Right ventricle myocardium inferior (tissue), 1 donor: ENCODE measurements at places on chromosomes 2 and 18.
A peak's percentile ranks its signal among the peaks of the same experiment; 100 is the strongest.

- peak; percentile 56 for DNase-seq
Observed at GRCh38 chr18:4455113-4455811, at the start of gene DLGAP1. TSS of gene DLGAP1 (minus strand) at chr18:4455307.

GRCh38 chr18:54726143-54726542 lies 102.1 kb upstream of the RAB27B start:
- no peak for DNase-seq

DNA sequence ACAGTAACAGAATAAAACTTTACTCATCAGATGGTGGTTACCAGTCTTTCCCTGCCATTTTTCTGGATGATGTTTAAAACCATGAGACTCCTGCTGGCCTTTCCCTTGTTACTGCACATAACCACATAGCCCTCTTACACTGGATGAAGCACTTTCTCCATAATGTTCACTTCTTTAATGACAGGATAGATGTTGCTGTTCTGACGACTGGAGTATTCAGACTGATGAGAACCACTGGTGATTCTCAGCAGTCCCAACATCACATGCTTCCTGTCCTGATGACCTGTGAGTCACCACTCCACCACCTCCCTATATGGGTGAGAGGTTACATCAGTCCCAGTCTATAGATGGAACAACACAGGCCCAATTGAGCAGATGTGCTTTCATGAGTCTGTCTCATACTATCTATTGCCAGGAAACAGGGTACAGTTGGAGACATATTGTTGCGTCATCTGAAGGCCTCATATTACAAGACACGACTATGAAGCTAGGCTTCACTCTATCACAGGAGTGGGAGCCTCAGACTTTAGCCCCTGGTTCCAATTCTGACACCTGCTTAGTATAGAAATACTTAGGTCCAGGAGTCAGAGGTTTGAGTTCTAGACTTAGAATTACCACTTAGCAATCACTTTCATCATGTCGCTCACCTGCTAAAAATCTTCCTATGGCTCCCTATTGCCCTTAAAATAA lies 145.7 kb upstream of the KLF7 start:
- DNase-seq, result no peak

DNA sequence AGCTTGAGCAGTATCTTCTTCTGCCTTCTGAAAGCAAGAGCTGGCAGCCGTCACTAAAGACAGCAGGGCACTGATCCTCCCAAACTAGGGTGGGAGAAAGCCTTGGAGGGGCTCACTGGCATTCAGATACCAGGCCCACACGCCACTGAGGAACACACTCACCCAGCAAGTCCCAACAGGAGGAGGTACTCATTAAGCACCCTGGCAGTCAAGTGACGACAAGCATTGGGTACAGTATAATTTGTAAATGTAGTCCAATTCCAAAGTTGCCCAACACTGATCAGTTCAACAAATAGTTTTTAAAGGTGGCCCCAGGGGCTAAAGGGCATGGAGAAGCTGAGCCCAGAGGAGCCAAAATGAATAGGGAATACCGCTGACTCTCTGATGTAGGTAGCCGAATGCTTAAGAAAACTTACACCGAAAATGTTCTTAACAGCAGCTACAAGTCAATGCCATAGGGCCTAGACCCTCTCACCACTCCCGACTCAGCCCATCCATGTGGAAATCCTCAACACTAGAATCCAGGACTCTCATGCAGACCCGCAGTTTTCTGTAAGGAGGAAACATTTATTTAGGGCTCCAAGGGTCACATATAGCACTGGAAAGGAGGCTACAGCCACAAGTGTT lies 9.9 kb downstream of the LIMS2 start:
- no peak for DNase-seq

GRCh38 chr18:67783196-67783946 lies 266.9 kb upstream of the DSEL start:
- no peak for DNase-seq

DNA sequence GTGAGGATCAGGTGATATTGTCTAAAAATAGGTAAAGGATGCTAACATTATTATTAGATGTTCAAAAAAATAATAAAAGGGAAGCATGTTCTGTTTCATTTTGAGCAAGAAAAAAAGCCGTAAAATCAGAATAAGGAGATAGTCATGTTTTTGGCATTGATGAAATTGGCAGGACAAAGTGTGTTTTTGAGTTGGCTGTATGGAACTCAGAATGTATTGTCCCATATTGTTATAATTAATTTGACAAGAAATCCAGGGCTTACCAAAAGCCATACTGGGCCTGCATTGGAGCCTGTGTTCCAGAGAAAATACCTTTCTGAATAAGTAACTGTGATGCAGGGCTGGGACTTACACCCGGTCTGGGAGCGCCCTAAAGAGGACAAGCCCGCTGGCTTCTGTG lies 232.0 kb downstream of the AGAP1 start:
- no peak for DNase-seq
